Calu3 (cell line): ENCODE measurements at places on chromosomes 1 and 21.

- DNase-seq, result no peak
Measured at GRCh38 chr1:185363205-185363604, 46.2 kb upstream of the IVNS1ABP start.

- no peak for DNase-seq
Measured at GRCh38 chr1:116900471-116901365, 9.0 kb upstream of the PTGFRN start.

- no peak for DNase-seq
Measured at GRCh38 chr1:16174261-16174868, 18.5 kb upstream of the EPHA2 start.

DNA sequence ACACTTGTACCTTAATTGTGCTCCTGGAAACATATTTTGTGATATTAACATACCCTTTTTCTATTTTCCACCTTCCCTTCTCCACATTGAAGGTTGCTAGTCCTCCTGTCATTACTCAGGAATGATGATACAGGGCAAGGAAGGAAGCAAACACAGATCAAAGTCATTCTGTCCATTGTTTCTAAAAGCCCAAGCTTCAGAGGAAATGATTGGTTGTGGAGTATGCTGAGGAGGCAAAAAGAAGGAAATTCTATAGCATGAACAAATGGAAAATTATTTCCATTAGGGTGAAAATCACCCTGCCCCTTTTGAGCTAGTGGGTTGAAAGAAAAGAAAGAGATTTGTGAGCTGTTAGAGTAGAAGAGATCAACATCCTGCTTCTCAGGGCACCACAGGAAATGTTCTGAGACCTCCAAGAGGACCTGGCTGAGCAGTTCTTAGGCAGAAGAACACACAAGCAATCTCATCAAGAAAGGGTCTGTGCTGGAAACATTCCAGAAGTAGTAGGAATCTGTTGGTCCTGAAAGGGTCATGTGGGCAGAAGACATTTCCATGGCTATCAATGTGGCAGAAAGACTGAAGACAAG is 29.0 kb upstream of the PRRX1 start:
- DNase-seq, result no peak

- no peak for DNase-seq
Measured at GRCh38 chr1:43237121-43237520, 32.7 kb upstream of the TMEM125 start.

- DNase-seq, result no peak
Measured at GRCh38 chr1:71269179-71269578, 188.3 kb upstream of the ZRANB2 start.

GRCh38 chr1:224879162-224879803 is 50.2 kb upstream of the DNAH14 start:
- DNase-seq, result no peak

GRCh38 chr1:51990478-51990965 is at the start of gene RAB3B:
TSS of gene RAB3B (minus strand) at chr1:51990700. CDS start at chr1:51977117, 13,583 bp downstream.
- DNase-seq, result peak; percentile 90

DNA sequence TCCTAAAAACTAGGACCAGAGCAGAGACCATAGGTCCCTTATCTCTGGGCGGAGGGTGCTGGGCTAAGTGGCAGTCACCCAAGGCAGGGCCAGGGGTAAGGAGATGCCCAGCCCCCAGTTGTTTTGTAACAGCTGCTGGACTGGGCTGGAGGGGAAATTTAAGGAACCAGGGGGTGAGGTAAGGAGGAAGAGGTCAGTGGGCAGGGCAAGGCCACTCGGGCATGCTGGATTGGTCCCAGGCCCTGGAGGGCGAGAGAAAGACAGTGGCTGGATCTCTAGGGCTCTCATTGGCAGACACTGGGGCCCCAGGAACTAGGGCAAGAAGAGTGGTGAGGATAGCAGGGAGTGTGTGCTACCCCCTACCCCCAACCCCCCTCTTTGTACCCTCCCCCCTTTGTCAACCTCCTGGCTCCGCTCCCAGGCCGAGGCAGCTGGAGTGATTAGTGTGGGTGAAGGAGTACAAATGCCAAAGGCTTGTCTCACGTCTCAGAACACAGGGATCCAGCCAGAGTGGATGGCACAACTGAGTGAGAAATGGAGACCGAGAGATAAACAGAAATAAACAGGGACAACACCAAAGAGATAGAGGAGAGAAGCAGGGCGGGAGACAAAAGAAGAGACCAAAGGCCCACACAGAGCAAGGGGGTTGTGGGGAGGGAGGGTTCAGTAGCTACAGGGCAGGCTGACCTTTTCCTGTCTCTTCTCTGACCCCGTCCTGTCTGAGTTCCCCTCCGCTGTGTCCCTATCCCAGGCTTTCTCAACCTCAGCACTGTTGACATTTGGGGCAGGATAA is 20.5 kb upstream of the THRAP3 start:
- no peak for DNase-seq

DNA sequence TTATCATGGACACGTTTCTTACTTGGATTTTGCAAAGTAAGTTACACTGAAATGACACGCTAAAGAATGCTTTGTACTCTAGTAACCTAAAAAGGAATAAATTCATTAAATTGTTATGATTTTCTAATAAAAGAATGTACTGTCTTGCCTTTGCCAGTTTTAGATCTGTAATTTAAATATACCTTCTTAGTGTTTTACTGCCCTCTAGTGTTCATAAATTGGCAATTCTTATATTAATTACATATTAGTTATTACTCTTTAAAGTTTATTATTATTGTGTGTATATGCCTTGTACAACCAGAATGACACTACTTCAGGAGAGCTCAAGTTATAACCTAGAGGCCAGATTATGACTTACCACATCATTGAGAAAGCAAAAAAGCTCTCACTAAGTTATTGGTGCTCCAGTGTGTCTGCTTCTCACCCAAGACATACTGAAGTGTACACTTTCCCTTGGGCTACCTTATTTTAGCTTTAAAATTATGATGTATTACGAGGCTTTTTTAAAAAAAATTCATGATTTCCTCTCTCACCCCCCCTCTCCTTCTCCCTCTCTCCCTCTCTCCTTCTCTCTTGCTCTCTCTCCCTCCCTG is 169.9 kb downstream of the HS2ST1 start:
- no peak for DNase-seq

- no peak for DNase-seq
Measured at GRCh38 chr1:234614081-234614489, 4.1 kb upstream of the IRF2BP2 start.

GRCh38 chr1:239448911-239449310 is 62.5 kb downstream of the CHRM3 start:
- DNase-seq, result no peak

- peak; percentile 45 for DNase-seq
Measured at GRCh38 chr1:204102739-204103430, 30.0 kb downstream of the SOX13 start.

GRCh38 chr1:218925777-218926176 is 247.9 kb upstream of the LYPLAL1 start:
- no peak for DNase-seq

DNA sequence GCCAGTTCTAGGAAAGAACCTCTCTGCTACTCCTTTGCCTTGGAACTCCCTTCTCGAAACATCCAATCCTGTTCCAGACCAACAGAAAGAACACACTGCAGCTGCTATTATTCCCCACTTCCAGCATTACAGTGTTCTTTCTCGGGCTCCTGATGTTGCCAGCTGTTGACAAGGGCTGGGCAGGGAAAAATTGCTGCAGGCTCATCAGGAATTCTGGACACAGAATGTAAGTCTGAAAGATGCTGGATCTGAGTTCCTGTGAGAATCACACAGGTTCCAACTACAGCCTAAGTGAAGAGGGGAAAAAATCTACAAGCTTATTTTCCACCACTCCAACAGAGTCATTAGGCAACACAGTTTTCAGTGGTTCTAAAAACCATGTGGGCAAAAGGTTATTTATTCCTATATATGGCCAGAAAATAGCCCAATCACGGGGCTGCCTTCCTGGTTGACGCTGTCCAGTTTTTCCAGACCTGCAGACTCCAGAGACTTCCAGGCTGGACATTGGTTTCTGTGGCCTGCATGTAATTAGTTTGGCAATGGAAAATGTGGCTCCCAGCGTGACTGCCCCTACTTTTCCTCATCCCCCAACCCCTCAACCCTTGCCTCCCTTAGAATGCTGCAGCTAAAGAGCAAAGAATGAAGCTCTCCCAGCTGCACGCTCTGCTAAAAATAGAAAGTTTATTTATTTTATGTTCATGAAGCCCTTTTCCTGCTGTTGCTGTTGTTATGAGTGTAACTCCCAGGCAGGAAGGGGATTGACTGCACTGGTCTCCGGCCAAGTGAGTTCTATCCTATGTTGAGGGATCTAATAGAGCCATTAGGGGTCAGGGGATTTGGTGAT is 8.3 kb upstream of the KIAA0040 start:
- no peak for DNase-seq

GRCh38 chr1:38000529-38001455 is 4.5 kb downstream of the FHL3 start:
- no peak for DNase-seq
